GM12891 (cell line): ENCODE measurements at places on chromosomes 11 and 22.
A peak's percentile ranks its signal among the peaks of the same experiment; 100 is the strongest.

GRCh38 chr11:95559899-95560298 is 229.7 kb downstream of the FAM76B start:
- no peak for DNase-seq

GRCh38 chr22:45226503-45227186 is 14.0 kb downstream of the KIAA0930 start:
- DNase-seq, result no peak

DNA sequence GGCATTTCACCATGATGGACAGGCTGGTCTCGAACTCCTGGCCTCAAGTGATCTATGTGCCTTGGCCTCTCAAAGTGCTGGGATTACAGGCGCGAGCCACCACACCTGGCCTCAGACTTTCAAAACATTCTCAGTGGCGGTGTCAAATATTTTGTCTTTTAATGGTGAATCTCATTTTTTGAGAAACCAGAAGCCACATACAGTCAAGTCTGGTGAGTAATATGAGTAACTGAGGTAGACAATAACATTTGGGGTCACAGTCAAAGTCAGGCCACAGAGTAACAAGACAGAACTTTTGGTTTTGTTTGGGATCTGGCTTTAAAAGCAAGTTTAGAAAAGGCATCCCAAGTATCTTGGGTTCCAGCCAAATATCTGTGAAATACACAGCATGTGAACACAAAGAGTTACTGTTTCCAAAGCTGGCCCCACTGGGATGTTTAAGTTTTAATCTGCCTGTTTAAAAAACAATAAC is 5.6 kb upstream of the TMA7B start:
- no peak for DNase-seq

GRCh38 chr11:124799348-124800225 is 619 bp downstream of the MSANTD2 start:
- peak; percentile 41 for DNase-seq

DNA sequence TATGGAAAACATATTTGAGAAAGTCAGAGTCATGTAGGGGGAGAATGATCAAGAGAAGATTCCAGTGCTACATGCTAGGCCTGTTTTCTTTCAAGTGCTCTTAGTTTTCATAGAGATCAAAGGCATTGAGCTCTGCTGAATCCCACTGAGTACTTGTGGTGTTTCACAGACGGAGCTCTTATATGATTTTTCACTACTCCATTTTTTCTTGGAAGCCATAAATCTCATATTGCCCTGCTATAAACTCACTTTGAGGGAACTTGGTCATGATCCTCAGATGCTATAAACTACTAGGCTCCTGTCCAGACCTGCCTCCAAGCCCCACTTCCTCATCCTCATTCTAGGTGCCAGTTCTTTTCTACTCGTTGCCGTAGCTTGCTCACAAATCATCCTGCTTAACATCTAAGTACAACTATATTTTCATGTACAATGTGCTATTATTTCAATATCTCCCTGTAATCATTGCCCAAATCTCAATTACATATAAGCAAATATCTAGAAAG is 180.8 kb upstream of the CCDC179 start:
- DNase-seq, result no peak

DNA sequence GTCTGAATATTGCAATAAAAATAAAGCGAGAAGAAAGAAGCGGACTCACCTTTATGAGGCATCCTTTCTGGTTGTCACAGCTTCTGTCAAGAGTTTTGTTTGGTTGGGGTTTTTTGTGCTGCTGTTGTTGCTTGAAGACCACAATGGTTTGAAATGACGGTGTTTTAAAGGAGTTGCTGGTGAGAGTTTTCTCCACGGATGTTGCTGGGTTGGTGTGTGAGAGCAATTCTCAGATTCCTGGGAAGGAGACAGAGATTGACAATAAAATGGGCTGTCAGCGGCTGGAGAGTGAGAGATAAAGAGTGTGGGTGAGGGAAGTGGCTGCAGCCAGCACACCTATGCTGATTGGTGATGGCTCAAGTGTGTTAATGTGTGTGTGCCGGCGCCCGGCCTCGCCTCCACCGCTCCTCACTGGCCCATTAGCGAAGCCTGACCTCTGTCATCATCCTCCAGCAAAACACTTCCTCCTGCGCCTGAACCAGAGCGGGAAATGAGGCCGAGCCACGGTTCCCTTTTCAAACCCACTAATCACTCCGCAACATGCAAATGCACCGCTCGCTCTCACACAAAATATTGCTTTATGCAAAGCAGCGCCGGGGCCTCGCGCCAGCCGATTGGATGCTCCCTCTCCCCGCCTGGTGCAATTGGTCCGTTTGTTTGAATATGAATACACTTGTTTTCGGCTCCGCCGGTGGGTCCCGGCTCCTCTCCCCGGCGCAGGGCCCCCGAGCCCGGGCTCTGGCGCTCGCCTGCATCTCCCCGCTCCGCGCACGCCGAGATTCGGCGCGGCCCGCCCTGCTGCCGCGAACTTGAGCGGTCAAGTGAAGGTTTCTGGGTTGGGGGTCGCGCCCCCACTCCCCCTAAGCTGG is at the start of gene PAX6:
Gene PAX6 (minus strand): TSS at position 544 of the 869 bp plus-strand sequence. CDS start 4,911 bp downstream, outside the sequence.
- no peak for DNase-seq

DNA sequence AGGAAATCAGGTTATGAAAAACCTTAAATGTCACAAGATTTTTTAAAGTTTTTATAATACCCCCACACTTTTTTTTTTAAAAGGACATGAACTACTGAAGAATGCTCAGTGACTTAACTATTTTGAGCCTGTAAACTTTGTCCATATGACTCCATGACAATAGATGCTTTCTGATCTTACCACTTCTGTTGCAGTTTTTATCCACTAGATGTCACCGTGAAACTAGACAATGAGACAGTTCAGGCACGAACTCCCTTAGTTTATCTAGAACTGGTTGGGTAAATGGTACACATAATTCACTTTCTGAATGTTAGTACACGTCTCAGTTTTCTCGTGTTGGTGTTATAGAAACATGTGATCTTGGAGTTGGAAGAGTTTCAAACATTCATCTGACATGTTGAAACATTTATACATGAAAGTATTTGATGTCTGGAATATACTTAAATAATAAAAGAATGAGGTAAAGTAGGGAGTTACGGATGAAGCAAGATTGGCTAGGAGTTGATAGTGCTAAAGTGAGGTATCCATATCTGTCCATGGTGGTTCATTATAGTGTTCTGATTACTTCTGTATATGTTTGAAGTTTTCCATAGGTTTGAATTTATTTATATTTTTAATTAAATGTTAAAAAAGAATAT is 8.1 kb downstream of the CCDC15 start:
- DNase-seq, result peak; percentile 19

- no peak for DNase-seq
These were observed 129.8 kb upstream of the SLC5A12 start for GRCh38 chr11:26851696-26852095.

- no peak for DNase-seq
These were observed 23.6 kb upstream of the RNASEH2C start for GRCh38 chr11:65744026-65744698.

- no peak for DNase-seq
These were observed 2.2 kb upstream of the P2RX6 start for GRCh38 chr22:21012446-21013407.

GRCh38 chr11:83007477-83007876 is 64.2 kb downstream of the RAB30 start:
- no peak for DNase-seq

GRCh38 chr11:121349790-121350189 is 57.2 kb downstream of the SC5D start:
- DNase-seq, result no peak

- peak; percentile 22 for DNase-seq
These were observed 755.8 kb downstream of the NTM start for GRCh38 chr11:132125988-132126871.

DNA sequence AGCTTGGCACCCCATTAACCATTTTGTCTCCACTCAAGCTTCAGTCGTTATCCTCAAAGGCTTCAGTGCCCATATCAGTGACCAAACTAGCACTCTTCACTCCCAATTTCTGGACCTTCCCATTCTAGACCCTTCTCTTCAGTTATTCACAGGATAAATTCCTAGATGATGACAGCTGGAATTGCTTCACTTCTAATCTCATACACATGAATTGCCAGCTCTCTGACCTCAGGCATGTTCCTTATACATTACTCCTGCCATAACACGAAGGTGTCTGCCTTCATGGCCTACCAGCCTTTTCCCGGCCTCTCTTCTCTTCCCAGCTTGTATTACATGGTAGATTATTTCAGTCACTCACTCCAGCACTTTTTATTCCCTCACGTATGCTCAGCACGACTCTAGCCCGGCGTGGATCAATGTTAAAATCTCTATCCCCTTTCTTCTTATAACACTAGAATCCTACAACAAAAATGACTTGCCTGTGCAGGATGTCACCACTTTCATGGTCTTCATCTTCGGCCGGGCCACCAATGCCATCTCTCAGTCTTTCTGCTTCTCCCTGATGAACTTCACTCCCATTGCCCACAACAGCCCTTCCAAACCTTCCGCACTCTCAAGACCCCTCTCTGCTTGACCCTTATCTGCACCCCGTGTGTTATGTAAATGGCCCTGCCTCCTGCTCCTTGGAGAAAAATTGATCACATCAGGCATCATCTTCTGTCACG is 36.9 kb downstream of the EIF3F start:
- DNase-seq, result no peak

DNA sequence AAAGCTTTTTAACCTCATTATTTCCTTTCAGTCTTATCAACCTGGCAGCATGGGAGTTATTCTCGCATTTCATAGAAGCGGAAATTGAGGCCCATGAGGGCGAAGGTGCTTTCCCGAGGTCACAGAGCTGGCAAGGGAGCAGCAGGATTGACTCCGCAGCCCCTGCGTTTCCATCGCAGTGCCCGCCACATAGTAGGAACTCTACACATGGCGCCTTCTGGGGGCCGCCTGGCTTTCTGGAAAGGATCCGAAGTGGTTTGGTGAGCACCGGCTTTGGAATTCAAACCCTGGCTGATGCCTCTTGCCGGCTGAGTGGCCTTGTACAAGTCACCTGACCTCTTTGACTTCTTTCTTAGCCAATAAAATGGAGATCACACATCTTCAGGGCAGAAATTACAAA is 93.4 kb downstream of the CEP164 start:
- DNase-seq, result no peak

DNA sequence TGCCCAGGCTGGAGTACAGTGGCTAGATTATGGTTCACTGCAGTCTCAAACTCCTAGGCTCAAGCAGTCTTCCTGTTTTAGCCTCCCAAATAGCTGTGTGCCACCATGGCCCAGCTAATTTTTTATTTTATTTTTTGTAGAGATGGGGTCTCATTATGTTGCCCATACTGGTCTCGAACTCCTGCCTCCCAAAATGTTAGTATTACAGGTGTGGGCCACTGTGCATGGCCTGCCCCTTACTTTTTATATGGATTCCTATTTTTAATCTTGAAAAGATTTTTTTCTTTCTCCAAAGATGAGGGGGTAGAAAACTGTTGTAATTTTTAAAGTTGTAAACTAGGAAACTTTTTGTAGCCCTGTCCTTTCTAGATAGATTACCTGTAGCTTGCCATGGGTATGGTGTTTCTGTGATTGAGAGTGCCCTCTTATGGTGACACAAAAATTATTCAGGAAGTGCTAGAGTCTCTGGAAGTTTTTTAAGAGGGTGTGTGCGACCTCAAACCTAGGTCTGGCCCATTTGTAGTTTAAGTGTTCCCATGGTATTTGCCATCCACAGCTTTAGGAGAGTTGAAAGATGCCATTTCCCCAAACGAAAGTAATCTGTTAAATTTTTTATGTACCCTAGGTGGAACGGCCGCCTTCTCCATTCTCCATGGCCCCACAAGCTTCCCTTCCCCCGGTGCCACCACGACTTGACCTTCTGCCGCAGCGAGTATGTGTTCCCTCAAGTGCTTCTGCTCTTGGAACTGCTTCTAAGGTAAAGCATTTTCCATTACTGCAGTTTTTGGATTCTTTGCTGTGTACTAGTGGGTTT is 32.4 kb downstream of the MCAM start:
- DNase-seq, result peak; percentile 32

DNA sequence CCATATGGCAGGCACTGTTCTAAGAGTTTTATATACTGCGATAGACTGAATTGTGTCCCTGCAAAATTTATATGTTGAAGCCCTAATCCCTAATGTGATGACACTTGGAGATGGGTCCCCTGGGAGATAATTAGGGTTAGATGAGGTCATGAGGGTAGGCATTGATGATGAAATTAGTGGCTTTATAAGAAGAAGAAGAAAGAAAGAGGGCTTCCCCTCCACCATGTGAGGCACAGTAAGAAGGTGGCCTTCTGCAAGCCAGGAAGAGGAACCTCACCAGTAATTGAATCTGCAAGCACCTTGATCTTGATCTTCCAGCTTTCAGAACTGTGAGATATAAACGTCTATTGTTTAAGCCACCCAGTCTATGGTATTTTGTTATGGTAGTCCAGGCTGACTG is 46.6 kb upstream of the TENM4 start:
- DNase-seq, result no peak

DNA sequence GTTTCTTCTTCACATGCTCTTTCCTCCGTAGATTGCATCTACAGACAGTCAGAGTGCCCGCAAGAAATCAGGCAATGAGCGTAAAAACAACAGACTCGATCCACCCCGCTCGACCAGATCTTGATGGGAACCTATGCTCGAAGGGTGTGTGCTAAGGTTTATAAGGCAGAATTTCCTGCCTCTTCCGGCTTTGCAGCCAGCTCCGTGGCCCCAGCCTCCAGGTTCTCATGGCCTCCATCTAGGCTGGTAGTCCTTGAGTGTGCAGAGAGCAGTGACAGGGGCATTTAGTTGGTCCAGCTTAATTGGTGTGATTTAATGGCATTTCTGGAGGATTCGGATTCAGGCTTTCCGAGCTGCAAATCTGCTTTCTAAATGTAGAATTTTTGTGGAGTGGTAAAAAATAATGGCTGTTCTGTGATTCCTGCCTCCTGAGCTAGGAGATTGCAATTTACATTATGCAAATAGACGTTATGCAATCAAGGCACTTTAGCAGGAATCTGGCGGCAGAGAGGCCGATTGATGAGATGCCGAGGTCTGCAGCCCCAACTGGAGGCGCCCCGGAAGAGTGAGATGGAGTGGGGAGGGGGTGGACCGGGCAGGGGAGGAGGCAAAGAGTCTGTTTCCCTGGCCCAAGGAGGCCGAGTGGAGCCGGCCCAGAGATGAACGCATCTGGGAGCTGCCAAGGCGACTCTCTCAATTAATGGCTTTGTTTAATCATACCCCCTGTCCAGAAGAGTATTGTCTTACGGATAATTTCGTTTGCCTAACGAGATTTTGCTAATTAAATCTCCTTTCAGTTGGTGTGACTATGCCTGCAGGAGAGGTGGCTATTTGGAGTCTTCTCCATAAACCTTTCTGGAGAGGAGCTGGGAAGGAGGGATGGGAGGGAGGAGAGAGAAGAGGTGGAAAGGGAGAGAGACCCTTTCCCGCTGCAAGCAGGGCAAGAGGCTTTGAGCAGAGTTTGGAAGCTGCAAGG is 75.3 kb downstream of the PKNOX2 start:
- DNase-seq, result no peak

- DNase-seq, result no peak
These were observed 12.8 kb upstream of the CLPB start for GRCh38 chr11:72446929-72447769.
